Cardiac fibroblast (primary cell): ENCODE measurements at places on chromosomes 11 and 22.
A peak's percentile ranks its signal among the peaks of the same experiment; 100 is the strongest.

- no peak for DNase-seq
These were observed 1.4 kb downstream of the NEFH start for GRCh38 chr22:29481265-29482000.

- no peak for DNase-seq
These were observed 53.4 kb downstream of the DGCR2 start for GRCh38 chr22:19068784-19069271.

GRCh38 chr22:49574205-49574880 lies 253.3 kb downstream of the BRD1 start:
- no peak for DNase-seq

- peak; percentile 61 for DNase-seq
These were observed 51.6 kb downstream of the TBC1D22A start for GRCh38 chr22:46813816-46814597.

DNA sequence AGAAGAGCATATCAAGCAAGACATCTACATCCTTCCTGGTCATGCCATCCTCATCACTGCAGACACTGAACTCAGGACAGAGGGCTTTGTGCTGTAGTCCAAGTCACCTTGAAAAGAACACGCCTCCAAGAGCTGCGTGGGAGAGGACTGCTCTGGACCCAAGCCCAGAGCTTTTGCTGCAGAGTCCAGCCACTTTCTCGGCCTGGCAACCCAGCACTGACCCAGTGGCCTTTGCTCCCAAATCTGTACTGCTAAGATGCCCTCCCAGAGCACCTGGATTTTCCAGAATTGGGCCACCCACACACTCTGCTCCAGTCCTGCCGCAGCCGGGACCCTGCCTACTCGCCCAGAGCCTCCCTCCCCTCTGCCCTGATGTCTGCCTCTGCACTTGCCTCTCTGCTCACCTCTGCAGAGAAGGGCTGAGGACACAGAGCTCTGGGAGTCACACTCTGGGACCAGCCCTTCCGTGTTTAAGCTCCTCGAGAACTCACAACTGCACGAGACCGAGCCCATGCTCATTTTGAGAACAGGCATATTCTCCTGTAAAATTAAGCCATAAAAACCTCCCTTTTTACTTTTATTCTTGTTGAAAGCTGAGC lies 83.8 kb upstream of the CSNK2A3 start:
- DNase-seq: no peak

- no peak for DNase-seq
These were observed 29.8 kb downstream of the ARHGAP42 start for GRCh38 chr11:100716838-100717237.

DNA sequence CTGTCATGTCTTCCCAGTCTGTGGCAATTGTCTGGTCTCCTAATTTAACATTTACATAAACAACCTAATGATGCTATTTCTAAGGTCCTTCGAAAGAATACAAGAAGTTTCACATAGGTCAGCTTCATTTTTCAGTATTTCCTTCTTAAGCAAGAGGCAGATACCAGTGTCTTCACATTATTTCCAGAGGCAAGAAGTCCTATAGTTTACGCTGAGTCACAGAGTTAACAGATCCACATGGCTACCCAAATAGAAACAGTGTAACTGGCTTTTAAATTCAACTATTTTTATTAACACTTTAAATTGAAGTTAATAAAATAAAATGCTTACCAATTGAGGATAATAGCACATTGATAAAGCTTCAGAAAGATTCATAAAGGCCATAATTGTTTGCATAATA lies 10.9 kb downstream of the PRRG4 start:
- DNase-seq: no peak
